Ureter (tissue), 1 donor: ENCODE measurements at places on chromosomes 13 and 19. TPM values are rescaled to one million over a fixed set of nuclear protein-coding genes. Genes with fewer than 3 reads are reported as not detected.

Gene RNF225
- 1.8 TPM for total RNA-seq

Gene TLE6
- total RNA-seq: 3.6 TPM

Gene TMEM147
- 113 TPM for total RNA-seq

DNA sequence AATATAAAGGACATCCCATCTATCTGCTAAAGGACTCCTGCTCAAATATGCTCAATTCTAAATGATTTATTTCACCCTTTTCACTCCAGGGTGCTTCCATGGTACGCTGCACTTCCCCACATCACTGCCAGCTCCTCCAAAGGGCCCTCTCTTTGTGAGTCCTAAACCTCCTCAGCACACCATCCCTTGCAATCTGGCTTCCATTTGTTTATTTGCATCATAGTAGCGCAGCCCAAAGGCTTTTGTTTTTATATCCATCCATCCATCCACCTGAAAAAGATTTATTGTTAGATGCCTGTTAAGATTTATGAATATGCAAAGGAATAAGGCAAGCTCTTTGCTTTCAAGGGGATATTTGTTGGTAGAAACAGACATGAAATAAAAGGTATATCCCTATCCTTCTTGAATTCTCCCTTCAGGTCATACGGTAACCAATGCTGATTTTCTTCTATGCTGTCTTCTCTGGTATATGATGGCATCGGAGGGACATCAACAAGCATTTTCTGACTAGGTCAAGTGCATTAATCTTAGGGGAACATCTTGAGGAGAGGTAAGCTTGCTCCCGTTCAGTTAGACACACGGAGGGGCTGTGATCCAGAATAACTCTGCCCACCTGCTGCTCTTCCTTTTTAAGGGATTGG, 397.6 kb downstream of the LIG4 start:
- no peak for DNase-seq

DNA sequence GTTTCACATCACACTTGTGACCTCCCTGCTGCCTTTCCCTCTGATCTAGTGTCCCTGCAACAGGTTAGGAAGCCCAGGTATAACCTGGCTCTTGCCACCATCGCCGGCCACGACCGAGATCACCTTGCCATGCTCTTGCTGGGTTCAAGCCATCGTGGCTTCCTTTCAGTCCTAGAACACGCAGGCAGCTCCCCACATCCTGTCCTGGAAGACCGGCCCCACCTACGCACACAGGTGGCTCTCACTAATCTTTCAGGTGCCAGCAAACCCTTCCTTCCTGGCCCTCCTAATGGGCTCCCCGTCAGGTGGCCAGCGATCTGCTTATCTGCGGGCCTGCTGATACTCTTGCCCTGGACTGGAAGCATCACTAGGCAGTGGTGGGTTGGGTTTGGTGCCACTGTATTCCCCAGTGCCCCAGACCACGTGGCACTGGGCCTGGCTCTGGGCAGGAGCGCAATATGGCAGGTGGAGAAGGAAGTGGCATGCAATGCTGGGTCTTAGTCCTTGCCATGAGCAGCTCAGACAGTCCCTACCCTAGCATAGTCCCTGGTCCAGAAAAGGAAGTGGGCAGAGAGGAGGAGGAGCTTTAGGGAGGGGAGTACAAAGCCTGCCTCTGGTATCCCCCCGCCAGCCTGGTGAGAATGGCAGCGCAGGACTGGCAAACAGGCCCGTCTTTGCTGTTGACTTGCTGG, 11.8 kb downstream of the PPP1R37 start:
- DNase-seq: no peak

DNA sequence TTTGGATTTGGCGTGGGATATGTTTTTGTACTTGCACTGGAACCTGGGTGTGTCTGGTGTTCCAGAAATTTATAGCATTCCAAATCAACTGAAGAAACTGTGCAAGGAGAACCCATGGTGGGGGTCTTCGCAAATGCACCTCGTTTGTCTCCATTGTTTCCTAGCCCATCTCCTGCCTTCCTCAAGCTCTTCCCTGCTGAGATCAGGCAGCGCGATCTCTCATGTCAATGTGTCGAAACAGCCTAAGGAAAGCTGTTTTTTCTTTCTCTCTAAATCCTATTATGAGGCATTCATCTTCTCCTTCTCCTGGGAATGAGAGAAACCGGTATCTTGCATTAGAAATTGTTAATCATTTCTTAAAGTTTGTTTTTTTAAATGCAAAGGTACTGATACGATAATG, 131.0 kb downstream of the KLF5 start:
- no peak for DNase-seq

DNA sequence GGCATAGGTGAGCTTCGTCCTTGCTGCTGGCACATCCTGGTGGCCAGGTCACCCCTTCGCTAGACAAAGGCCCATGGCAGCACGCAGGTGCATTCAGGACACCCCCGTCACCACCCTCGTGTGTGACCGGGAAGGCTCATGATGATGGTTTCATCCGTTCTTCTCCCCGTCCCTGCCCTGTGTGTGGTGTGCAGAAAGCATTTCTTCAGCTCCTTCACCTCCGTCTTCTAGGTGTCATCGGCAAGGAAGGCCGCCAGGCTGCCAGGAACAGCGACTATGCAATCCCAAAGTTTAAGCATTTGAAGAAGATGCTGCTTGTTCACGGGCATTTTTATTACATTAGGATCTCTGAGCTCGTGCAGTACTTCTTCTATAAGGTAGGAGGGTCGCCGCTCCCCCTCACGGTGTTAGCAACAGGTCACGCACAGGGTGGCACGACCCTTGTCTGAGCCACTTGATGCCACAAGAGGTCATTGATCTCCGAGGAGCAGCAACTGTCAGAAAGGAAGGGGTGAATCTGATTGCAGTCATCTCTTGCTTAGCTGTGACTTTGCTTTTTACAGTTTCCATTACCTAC, 111.0 kb upstream of the MCF2L start:
- no peak for DNase-seq

DNA sequence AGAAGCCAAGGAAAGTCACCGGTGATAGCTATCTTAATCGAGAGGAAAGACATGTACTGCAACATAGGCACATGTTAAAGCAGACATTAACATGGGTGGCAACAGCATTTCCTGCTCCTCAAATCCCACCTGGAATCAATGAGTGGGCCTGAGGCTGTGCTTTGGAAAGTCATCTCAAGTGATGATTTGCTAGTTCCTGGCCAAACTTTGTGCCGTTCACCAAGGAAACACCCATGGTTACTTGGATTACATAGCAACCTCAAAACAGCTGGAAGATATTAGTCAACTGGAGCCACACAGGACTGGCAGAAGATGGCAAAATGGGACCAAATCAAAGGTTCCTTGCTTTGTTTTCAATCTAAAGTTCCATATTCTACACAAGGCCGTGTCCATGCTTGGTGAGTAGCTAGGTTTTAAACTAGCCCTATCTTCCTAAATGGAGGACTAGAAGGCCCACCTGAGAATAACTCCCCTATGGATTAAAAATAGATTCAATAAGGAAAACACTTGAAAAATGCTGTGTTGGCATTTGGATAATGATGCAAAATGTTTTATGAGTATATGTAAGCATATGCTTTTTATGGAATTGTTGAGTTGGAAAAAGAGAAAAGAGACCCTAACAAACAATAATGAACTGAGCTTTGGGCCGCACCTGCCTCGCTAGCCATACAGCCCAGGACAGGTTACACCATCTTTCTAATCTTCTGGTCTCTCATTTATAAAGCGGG, 144.5 kb downstream of the RGCC start:
- DNase-seq: no peak

GRCh38 chr19:49567861-49568441, 12.4 kb downstream of the NOSIP start:
- DNase-seq: no peak

DNA sequence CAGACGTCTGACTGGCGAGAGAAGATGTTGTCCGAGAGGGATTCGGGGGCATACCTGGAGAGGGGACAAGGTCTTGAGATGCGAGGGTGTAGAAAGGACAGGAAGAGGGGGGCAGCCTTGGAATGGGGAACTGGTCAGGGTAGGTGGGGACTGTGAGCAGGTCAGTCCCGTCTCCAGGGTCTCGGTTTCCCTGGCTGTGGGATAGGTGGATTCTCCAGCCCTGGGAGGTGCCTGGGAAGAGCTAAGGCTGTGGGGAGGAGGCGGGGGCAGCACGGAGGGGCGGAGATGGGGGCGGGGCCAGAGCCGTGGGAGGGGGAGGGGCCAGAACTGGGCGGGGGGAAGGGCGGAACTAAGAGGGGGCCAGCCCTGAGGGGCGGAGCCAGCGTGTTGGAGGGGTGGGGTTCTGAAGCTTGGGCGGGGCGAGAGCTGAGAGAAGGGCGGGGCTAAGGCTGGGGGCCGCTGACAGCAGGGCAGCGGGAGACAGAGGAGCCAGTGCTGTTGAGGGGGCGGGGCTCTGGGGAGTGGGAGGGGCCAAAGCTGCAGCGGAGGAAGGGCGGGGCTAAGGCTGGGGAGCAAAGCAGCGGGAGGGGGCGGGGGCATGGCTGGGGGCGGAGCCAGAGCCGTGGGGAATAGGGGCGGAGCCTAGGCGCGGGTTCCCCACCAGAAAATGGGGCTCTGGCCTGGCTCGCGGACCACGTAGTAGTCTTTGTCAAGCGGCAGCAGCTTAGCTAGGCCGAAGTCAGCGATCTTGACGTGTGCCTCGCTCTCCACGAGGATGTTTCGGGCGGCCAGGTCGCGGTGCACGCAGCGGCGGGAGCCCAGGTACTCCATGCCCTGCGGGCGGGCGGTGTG, 9.5 kb upstream of the INSL3 start:
- DNase-seq: peak; percentile 91

GRCh38 chr13:77946522-77946921, 27.9 kb upstream of the EDNRB start:
- DNase-seq: no peak
